ENCODE measurements at places on chromosomes 3 and 15.

GRCh38 chr3:53030619-53031449 lies 15.0 kb downstream of the SFMBT1 start:
- DNase-seq: no peak

DNA sequence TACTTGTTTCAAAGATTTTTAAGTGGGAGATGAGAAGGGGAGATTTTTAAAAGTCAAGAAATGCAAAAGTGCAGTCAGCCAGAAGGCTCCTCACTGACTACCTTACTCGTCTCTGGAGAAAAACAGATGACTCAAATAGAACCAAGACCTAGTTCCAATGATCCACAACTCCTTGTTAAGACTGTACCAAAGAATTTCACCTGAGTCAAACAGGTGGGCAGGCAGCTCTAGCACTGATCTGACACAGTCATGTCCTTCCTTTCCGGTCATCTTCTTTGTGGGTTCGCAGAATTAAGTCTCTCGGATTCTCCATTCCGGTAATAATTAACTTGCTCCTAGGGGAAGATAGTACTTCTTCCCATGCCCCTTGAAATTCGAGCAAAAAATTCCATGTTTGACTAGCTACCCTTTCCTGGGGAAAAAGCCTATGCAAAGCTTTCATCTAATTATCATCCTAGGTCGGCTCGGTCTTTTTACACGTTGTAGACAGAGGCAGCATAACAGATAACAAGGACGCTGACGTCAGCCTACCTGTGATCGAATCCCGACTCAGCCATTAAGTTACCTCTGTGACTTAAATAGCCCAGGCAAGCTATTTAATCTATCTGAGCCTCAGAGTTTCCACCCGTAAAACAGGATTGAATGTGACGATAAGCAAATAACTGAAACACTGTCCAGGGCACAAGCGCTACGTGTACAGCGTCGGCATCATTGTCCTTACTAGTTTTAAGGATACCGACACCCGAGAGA lies 758 bp downstream of the SELENOK start:
- peak; percentile 6 for DNase-seq

GRCh38 chr3:149612456-149612855 lies 45.4 kb downstream of the WWTR1 start:
- DNase-seq: no peak

GRCh38 chr15:52923626-52924025 lies 133.5 kb upstream of the ONECUT1 start:
- DNase-seq: no peak

GRCh38 chr15:49827311-49827710 lies 206.5 kb downstream of the DTWD1 start:
- DNase-seq: no peak

Data from suppressor macrophage treated with lipopolysaccharide for 4 hours (primary cell).